ENCODE measurements at places on chromosomes 1 and 21.

DNA sequence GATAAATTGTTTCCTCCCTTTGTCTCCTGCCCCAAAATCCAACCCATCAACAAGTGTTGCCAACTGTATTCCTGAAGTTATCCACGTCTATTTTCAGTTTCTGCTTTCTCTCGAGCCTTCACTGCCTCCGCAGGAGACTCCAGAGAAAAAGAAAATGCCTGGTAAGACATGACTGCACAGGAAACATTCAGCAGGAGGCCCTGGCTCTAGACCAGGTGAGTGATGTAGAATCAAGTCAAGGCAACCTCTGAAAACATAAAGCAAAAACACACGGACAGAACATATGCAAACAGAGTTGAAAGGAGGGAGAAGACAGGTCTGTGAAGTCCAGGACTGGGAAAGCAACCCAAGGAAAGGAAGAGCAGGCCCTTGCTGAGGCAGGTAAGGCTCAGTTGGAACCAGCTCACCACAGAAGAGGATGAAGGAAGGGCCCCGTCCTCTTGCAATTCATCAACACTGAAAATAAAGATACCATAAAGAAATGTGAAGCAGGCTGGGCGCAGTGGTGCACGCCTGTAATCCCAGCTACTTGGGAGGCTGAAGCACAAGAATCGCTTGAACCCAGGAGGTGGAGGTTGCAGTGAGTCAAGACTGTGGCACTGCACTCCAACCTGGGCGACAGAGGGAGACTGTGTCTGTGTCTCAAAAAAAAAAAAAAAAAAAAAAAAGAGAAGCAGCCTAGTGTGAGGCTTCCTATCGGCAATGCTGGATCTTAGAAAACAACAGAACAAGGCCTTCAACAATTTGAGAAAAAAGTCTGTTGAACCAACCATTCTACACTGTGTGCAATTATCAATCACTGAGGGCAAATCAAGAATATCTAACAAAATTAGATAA, 8.8 kb downstream of the NOL9 start:
- DNase-seq, result no peak

DNA sequence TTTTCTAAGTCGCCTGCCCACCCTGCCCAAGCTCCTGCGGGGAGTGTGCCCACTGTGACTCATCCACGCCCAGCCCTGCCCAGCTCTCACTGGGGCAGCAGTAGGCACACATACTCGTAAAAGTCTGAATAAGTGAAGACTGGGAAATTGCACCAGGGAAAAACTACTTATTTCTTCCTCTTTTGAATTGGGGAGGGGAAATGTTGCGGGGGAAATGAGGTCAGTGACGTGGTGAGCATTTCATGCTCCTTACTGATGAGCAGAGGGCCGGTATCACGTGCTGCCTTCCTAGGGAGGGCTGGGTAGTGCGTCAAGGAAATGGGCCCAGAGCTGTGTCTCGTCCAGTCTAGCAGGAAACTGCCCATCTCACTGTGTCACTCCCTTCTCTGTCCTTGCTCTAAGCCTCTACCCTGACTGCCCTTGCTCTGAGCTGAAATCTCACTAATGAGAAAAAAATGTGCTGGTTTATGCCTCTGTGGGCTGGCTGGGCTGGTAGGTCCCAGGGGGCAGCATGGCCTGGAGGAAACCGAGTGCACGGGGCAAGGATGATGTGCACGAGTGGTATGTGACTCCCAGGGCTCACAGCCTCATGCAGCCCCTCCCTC, 13.5 kb upstream of the TNFRSF1B start:
- DNase-seq, result no peak

DNA sequence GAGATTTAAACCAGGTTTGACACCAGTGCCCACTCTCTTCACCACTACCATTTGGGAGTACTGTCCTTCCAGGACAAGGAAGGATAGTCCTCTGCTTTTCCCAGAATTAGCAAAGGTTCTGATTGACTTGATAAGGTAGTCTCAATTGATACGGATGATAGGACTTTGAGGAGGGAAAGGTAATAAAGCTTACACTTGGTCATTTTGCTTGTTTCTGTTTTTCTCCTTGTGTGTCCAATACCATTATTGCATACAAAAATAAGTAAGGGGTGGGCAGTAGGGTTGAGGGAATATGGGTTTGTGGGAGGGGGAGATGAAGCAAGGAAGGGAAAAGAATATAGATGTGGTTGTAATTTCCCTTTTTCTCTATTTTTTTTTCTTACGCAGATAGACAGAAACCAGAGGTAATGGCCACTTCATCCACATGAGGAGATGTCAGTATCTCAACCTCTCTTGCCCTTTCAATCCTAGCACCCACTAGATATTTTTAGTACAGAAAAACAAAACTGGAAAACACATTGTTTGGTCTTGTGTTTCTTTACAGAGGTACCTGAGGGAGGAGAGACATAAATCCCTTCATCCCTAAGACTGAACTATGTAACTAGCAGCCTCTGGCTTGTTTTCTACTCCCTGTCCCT, 2.6 kb downstream of the C1orf56 start:
- no peak for DNase-seq

- DNase-seq, result no peak
Observed at GRCh38 chr1:10014016-10014415, 17.0 kb downstream of the RBP7 start.

DNA sequence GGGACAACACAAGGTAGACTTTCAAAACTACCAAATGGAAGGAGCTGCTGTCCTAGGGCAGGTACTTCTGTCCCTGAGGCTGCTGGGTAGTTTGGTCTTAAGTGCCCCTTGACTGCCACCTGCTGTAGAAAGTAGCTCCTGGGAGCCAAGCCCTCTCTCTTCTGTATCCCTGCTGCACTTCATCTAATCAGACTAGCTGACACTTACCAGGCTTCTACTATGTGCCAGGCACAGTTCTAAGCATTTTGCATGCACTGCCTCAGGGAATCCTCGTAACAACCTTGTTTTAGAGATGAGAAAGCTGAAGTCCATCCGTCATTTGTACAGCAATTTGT, 15.9 kb upstream of the SRSF4 start:
- no peak for DNase-seq

GRCh38 chr1:186829686-186830587, 1.2 kb downstream of the PLA2G4A start:
- DNase-seq, result no peak

DNA sequence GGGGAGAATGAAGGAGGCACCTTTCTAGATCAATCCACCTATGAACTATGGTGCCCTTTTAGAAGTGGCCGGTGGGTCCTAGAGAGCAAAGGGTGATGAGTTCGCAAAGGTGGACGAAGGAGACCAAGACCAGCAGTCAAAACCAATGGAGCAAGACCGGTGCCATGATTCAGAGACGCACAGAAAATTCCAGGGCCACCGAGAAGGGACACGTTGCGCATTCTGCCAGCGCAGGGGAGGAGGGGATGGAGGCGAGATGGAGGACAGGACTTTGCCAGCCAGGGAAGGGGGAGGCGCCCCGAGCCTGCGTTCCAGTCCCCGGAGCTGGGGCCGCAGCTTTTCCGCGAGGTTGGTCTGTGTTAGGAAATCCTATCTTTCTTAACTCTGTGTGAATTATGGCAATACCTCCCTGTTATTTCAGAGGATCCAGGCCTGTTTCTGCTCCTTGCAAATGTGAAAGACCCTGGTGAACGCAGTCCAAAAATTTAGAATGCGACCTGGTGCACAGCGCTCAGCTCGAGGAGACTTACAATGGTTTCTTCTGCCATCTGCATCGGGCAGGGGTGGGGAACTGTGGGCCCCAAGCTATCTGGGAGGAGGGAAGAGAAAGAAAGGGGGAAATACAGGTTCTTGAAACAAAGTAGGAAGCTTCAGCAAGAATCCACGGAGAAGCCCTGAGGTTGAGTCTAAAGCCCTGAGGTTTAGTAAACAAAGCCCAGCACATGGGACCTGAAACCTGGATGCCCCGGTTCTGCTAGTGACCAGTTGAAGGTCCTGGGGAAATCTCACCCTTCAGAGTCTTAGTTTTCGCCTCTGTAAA, 129.4 kb downstream of the MRPS6 start:
- DNase-seq, result no peak

DNA sequence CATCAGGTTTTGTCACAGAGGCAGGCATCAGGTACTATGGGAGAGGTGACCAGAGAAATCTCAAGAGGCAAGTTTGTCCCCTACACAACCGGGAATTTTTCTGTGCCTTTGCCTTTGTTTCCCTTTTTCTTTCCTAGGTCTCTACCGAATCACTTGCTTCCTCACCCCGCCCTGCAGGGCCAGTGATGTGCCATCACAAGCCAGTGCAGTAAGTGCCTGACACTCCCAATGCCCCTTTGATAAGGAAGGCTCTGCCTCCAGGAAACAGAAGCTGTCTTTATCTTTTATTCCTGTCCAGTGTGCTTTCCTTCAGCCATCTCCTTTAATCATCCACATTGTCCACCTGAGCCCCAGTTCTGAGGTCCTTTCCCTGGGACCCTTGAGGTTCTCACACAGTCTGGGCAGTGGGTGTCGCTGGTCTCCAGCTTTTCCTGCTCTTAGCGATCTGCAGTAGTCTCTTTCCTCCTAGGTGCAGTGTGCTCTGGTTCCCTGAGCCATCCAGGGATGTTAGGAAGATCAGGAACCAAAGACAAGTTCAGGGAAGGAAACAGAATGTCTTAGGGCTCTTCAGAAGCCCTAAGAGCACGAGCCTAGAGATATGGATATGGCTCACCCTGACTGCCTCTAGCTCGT, 36.6 kb downstream of the GJA5 start:
- peak; percentile 13 for DNase-seq

- peak; percentile 77 for DNase-seq
Observed at GRCh38 chr1:13702425-13703127, 2.6 kb downstream of the PRDM2 start.

- no peak for DNase-seq
Observed at GRCh38 chr1:203033287-203033686, 7.0 kb downstream of the PPFIA4 start.

DNA sequence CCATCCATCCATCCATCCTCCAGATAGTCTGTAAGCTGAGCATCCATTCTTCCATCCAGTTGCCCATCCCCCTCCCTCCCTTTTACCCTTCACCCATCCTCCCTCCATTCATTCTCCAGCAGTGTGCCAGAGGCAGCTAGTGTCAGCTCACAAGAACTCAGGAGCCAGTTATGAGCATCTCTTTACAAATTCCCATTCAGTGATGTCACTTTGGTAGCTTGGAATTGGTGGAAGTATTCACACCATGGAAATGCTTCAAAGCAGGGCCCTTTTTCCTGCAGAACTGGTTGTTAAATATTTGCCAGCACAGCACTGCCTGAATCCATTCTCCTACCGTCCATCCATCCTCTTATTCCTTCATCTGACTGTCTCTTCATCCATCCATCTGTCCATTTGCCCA, 72.5 kb downstream of the ARHGEF10L start:
- no peak for DNase-seq

GRCh38 chr1:235108876-235109275, 19.8 kb downstream of the TOMM20 start:
- no peak for DNase-seq

DNA sequence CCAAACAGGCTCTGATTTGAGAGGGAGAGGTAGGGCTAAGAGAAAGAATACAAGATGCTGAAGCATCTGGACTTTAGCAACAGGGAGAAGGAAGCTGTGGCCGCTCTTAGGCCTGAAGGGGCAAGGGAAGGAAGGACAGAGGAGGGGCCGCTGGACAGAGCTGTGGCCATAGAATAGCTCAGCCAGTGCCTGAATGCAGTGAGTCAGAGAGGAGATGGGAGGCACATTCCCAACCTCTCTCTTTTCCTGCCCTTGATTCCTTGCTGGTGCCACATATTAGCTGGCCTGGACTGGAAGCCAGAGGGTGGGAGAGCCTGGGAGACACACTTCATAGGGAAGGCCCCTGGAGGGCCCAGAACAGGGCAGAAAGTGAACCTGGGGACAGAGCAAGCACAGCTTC, 83.4 kb upstream of the POU3F1 start:
- DNase-seq, result no peak

- DNase-seq, result no peak
Observed at GRCh38 chr21:17414766-17415165, 98.1 kb upstream of the CXADR start.
